ENCODE measurements at places on chromosomes 1 and 21. TPM values are rescaled to one million over a fixed set of nuclear protein-coding genes. Genes with fewer than 3 reads are reported as not detected.

The CCDC185 gene
- total RNA-seq, result not detected

The CFHR1 gene
- 0.29 TPM for total RNA-seq

The ACOT11 gene
- total RNA-seq, result 2.8 TPM

The GPR52 gene
- not detected for total RNA-seq

The TMEM222 gene
- total RNA-seq, result 27.6 TPM

The CFAP74 gene
- total RNA-seq, result not detected

The RXFP4 gene
- total RNA-seq, result not detected

The RIMKLA gene
- total RNA-seq, result not detected

The PODN gene
- 1.4 TPM for total RNA-seq

The RXRG gene
- total RNA-seq, result not detected

The REN gene
- 1.1 TPM for total RNA-seq

The TNFRSF9 gene
- total RNA-seq, result 1.7 TPM

The CFHR2 gene
- total RNA-seq, result not detected
